ENCODE measurements at places on chromosomes 4 and X. TPM values are rescaled to one million over a fixed set of nuclear protein-coding genes. Genes with fewer than 3 reads are reported as not detected.

The PHEX gene
- 0.08 TPM for total RNA-seq

The WDR19 gene
- total RNA-seq: 14.5 TPM

The OTC gene
- not detected for total RNA-seq

The MID2 gene
- 15.7 TPM for total RNA-seq

The REELD1 gene
- 2.0 TPM for total RNA-seq

The RNF150 gene
- not detected for total RNA-seq

The RAB9B gene
- total RNA-seq: not detected

The WDR17 gene
- 0.47 TPM for total RNA-seq

The PSAPL1 gene
- not detected for total RNA-seq

The MAGEA8 gene
- not detected for total RNA-seq

The NXF2B gene
- total RNA-seq: not detected

The SHROOM2 gene
- total RNA-seq: not detected

The XAGE1A gene
- total RNA-seq: not detected

The SFRP2 gene
- not detected for total RNA-seq

The SHOX gene
- not detected for total RNA-seq

The THOC2 gene
- total RNA-seq: 61.1 TPM

The PAGE4 gene
- total RNA-seq: not detected

The PPP4R3C gene
- total RNA-seq: not detected

The PDHA1 gene
- 95.8 TPM for total RNA-seq

The PRMT9 gene
- 21.0 TPM for total RNA-seq
